NCI-H524 (cell line): ENCODE measurements at places on chromosomes 11 and 22.

GRCh38 chr22:23716811-23717801, 26.3 kb downstream of the RGL4 start:
- peak; percentile 72 for DNase-seq

DNA sequence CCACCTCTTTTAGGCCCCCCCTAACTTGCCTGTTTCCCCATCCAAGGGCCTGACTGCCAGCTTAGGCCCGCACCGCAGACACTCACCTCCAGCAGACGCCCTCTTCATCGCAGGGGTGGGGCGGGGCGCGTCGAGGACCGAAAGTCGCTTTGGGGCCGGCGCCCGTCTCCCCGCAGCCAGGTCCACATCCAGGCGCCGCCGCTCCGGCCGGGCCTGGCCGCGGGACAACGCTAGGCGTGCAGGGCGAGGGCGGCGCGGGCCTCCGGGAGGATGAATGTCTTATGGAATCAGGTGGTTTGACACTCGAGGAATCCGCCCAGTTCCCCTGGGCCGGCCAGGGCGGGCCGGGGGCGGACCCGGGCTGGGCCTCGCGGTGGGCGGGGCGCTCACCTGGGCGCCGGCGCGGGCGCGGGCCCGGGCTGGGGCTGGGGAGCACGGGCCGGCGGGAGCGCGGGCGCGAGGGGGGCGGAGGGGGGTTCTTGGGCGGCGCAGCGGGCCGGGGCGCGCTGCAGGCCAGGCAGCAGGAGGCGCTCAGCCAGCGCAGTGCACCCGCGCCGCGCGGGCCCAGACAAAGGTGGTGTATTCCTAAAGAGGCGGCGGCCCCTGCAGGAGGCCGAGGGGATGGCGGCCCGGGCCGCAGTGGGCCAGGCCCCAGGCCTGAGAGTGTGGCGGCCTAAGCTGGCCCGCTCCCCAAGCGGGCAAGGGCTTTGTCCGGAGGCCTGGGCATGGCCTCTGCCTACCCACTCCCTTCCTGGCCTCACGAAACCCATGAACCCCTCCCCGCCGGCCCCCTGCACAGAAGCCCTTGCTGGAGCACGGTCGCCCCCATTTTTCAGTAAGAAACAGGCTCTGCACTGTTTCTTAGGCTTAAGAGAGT, 177.6 kb downstream of the IGLL1 start:
- peak; percentile 85 for DNase-seq

DNA sequence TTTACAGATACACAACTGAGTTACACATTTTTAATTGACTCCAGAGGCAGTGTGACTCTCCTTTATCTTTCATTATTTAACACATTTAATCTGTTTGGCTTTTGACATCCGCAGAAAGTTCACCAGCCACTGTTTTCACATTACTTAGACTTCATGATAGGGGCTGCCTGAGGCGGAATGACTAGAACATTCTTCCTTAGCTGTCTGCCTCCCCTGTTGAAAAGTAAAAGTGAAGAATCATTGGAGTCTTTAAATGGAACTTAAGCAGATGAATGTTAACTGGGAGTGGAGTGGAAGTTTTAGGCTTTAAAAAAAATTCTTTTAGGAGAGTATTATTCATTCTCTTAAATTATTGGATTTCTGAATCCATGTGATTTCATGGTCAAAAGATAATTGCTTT, 229.2 kb upstream of the MTNR1B start:
- no peak for DNase-seq

DNA sequence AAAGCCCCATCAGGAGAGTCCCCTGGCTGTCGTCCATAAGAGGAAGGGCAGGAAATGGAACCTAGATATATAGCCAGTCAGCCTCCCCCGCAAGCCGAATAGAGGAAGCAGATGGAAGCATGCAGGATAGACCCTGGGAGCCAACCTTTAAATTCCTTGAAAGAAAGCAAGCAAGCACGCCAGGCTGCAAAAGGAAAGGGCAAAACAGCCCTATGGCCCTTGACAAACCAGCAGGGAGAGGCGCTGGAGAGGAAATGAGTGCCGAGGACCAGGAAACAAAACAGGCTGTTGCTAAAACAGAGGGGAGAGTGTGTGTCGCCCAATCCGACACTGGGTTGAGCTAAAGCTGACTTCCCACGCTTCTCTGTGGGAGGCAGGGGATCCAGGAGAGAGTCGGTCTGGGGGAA, 203.5 kb upstream of the MTNR1B start:
- DNase-seq = no peak

- no peak for DNase-seq
Observed at GRCh38 chr11:16321148-16321547, 35.2 kb downstream of the SOX6 start.

- no peak for DNase-seq
Observed at GRCh38 chr11:41254966-41255365, 204.5 kb downstream of the LRRC4C start.

- no peak for DNase-seq
Observed at GRCh38 chr11:113103932-113104690, 142.9 kb downstream of the NCAM1 start.

GRCh38 chr11:118010738-118011461, 24.7 kb downstream of the IL10RA start:
- no peak for DNase-seq

- peak; percentile 64 for DNase-seq
Observed at GRCh38 chr11:116879800-116880625, 42.6 kb upstream of the APOA1 start.

DNA sequence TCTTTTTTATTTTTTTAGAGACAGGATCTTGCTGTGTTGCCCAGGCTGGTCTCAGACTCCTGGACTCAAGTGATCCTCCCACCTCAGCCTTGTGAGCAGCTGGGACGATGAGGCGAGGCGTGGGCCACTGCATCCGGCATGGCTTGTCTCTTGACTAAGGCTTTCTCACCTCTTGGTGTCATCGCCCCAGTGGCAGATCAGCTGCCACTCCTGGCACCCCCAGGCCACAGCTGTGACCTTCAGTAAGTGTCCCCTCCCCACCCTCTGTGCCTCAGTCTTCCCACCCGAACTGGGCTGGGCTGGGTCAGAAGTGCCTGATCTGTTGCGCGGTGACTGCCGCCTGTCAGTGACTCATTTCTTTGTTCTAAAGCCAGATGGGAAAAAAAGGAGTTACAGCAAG, 3.6 kb downstream of the SYNGR1 start:
- DNase-seq = no peak

DNA sequence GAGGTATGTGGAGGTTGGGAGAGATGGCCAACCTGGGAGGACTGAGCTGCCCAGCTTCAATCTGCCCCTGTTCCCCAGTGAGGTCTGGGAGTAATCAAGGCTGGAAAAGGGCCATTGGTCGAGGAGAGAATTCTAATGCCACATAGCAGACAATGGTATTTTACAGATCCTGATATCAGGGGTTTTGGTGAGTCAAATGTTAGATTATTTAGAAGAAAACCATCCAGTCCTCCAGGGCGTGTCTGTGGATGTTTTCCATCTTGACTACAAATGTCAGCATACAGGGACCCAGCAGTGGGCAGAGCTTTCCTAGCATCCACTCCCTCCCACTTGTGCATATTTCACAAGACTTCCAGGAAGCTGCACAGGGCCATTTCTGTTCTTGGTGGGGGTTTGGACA, 107.9 kb downstream of the SCN3B start:
- no peak for DNase-seq

GRCh38 chr22:41913040-41913719, 1.7 kb downstream of the SHISA8 start:
- no peak for DNase-seq

DNA sequence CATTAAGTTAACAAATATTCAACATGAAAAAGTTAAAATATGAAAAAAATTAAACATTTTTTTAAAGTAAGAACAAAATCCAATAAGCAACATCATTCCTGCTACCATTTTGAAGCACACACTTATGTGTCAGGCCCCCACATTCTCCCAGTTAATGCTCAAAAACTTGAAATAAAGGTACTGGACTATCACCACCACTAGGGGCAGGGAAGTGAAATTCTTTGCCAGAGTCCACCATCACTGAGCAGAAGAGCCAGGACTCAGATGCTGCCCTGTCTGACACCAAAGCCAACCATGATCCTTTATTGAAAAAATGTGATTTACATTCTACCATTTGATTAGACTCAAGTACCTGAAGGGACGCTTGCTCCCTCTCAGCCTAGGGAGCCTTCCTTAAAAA, 39.1 kb downstream of the PITPNB start:
- DNase-seq = peak; percentile 59

DNA sequence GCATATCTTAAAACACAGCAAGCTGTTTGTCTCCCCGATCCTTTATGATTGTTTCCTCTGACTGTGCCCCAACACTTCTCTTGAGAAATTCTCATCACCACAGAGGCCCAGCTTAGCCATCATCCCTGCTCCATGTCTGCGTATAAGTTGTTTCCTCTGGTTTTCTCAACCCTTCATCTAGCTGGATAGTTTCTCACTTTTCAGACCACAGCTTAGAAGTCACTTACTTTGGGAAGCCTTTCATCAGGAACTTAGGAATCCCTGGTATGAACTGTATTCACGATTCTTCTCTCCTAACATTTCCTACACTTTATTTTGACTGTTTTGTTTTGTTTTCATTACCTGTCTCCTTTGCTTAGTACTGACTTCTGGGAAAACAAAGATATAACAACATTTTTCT, 295.2 kb downstream of the GUCY1A2 start:
- no peak for DNase-seq

- DNase-seq = no peak
Observed at GRCh38 chr11:17831883-17832282, 97.3 kb downstream of the KCNC1 start.

GRCh38 chr11:15699978-15700377, 585.3 kb downstream of the INSC start:
- no peak for DNase-seq

GRCh38 chr11:65571940-65572339, 398 bp upstream of the FAM89B start:
- DNase-seq = peak; percentile 14

DNA sequence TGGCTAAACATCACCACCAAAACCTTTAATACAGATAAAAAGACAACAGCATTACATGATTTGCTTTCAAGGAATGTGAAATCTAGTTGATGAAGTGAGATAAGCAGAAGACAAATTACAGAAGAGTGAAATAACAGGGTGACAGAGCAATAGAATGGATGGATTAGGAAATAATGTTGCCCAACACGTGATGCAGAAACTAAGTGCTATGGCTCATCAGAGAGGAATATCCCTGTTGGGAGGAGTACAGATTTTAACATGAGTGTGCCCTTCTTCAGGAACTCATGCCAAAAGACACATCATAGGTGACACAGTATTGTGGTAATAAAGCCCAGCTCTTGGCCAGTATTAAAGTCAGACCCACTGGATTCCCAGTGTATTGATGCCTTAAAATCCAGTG, 176.6 kb upstream of the RAG2 start:
- DNase-seq = no peak

DNA sequence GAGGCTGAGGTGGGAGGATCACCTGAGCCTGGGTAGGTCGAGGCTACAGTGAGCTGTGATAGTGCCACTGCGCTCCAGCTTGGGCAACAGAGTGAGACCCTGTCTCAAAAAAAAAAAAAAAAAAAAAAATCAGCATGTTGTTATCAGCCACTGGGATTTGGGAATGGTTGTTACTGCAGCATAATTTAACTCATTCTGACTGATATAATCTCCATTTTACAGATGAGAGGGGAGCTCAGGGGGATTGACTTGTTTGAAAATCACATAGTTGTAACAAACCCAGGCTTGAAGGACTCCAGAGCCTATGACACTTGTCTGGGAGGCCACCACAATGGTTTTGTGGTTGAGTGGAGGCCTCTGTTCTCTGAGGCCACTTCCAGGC, 3.0 kb upstream of the SEPTIN3 start:
- no peak for DNase-seq

DNA sequence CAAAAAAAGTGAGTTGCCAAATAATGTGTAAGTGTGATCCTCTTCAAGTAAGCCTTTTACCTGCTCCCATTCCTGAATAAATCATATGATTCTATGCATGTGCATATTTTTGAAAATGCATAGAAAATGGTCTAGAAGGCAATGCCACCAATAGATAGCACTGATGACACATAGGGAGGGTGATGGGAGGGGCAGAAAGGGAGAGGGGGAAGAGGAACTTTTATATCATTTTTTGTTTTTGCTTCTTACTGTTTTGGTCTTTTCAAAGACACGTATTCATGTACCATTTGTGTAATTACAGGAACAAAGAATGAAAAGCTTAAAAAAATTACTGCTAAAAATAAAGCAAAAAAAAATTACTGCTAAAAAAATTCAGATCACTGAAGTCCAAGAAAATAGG, 60.8 kb downstream of the C11orf58 start:
- no peak for DNase-seq

DNA sequence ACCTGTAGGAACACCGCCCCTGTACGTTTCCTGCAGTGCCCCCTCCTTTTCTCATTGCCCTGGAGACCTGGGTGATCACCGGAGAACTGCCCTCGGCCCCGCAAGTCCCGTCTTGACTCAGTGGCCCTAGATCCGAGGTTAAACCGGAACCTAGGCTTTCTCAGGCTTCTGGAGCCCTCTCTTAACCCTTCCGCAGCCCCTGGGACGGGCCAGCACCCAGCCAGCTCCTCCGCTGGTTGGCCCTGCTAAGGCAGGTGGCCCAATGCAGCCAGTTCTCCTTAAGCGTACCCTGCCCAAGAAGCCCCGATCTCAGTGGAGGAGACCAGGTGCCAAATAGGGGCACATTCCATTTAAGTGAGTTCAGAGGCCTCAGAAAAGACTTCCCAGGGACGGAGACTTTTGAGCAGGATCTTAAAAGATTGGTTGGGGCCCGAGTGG, 776 bp downstream of the NLRX1 start:
- DNase-seq = no peak

- no peak for DNase-seq
Observed at GRCh38 chr22:31526270-31526669, 29.9 kb downstream of the SFI1 start.

DNA sequence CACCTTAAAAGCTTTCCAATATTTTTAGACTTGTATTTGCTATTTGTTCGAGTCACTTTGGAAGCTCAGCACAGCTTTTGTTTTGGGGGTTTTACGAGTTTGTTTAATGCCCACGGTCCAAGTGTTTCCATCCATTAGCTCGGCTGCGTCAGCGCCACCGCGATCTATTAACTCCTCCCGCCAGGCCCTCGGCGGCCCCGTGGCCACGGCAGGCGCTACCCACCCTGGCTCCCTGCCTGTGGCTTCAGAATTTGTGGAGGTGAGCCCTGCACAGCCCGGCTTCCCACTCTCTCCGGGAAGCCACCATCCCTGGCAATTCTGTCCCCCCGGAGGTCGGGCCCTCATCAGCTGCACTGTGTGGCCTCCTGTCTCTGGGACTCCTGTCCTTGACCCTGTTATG, 648.5 kb downstream of the BRD1 start:
- no peak for DNase-seq

GRCh38 chr11:78365381-78365792, 52.2 kb downstream of the GAB2 start:
- no peak for DNase-seq

- no peak for DNase-seq
Observed at GRCh38 chr11:12853652-12854296, 155.3 kb upstream of the RASSF10 start.
